IPS DF 19.7 (cell line): ENCODE measurements at places on chromosomes 12 and 14.

- DNase-seq: no peak
Measured at GRCh38 chr12:104387190-104387589, 69.6 kb upstream of the CHST11 start.

- DNase-seq: no peak
Measured at GRCh38 chr14:102854091-102854703, 68.3 kb upstream of the AMN start.

- no peak for DNase-seq
Measured at GRCh38 chr12:92133795-92134637, 11.6 kb downstream of the BTG1 start.

GRCh38 chr12:118307069-118307954 lies 65.4 kb downstream of the TAOK3 start:
- no peak for DNase-seq

GRCh38 chr14:92161521-92161920 lies 39.8 kb downstream of the CPSF2 start:
- DNase-seq: no peak

- no peak for DNase-seq
Measured at GRCh38 chr14:56196274-56196673, 78.1 kb downstream of the PELI2 start.

GRCh38 chr14:92480856-92481255 lies 32.7 kb upstream of the RIN3 start:
- DNase-seq: no peak

GRCh38 chr12:22598141-22598762 lies 26.7 kb upstream of the ETNK1 start:
- no peak for DNase-seq

- DNase-seq: no peak
Measured at GRCh38 chr12:105831372-105831771, 307.4 kb downstream of the NUAK1 start.

DNA sequence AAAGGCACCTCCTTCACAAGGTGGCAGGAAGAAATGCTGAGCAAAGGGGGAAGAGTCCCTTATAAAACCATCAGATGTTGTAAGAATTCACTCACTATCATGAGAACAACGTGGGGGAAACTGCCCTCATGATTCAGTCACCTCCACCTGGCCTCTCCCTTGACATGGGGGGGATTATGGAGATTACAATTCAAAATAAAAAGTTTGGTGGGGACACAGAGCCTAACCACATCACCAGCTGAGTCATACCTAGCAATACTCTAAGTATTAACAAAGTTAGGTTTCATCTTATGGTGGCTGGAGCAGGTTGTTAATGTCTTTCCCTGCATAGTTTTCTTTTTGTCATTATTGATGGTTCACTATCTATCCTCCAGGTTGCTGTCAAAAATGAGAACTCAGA lies 113.2 kb upstream of the PPFIA2 start:
- no peak for DNase-seq

GRCh38 chr14:92472860-92473259 lies 40.7 kb upstream of the RIN3 start:
- DNase-seq: no peak

DNA sequence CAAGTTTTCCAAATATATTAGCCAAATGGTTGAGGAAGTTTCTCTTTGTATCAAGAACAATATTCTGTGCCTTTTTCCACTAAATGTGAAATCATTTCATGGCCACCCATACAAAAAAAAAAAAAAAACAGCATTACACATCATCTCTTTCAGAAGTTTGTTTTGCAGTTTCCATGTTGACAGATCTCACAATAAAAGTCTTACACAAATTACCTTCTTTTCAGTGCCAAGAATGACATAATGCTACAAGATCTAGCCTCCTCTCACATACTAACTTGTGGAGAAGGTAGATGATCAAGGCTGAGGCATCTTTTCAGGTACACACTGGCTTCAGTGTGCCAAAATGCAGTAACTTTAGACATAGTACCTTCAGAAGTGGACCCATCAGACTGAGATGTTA lies 35.3 kb downstream of the PRKD1 start:
- DNase-seq: no peak

- no peak for DNase-seq
Measured at GRCh38 chr14:27715561-27715960, 1051.0 kb upstream of the FOXG1 start.

- DNase-seq: no peak
Measured at GRCh38 chr14:26993556-26993955, 395.7 kb upstream of the NOVA1 start.

DNA sequence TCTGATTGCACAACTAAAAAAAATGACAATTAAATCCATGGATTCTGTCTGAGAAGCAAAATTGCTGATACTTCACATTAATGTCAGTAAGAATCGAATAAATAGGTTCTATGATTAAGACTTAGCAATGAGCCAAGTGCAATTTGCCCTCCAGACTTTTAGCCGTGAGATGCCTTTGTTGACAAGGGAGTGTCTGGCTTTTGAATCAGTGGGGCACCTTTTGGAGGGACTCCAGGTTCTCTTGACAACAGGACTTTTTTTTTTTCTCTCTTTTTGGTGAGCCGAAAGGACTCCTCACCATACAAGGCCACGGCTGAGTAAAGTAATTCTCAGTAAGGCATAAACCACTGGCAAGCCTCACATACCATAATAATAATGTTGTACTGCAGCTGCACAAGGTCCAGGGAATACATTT lies 4.7 kb upstream of the MDM1 start:
- no peak for DNase-seq

- DNase-seq: no peak
Measured at GRCh38 chr14:35229084-35229791, 62.9 kb upstream of the PSMA6 start.

DNA sequence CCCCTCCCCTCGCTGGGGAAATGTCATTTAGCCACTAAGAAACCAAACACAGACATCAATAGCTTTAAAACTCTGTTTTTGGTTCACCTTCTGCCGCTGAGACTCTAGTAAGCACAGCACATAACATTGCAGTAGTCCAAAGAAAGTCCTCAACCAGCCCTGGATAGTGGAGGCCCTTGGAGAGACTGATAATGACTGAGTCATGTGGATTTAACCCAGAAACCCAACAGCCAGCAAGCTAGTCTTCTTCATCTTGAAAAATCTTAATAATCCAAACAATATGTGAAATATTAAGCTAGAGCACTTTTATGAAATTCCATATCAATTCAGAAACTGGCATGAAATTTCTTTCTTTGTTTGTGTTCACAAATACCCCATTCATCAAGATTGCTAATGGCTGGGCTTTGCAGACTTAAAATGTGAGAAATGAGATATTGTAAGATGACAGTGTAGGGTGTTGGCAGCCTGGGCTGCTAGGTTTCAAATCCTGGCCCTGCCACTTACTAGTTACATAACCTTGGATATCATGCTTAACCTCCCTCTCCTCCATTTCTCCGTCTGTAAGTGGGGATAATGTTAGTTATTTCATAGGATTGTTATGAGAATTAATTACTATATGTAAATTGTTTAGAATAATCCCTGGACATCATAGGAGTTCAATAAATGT lies 40.1 kb downstream of the RERG start:
- DNase-seq: no peak

- DNase-seq: no peak
Measured at GRCh38 chr14:22887990-22888378, 5.0 kb downstream of the REM2 start.
